Cortex of kidney (tissue), 1 donor: ENCODE measurements at places on chromosomes 4 and X.

GRCh38 chr4:27176400-27176799 lies 315.8 kb downstream of the STIM2 start:
- DNase-seq = no peak

GRCh38 chr4:74397748-74398426 lies 32.9 kb downstream of the EREG start:
- no peak for DNase-seq

DNA sequence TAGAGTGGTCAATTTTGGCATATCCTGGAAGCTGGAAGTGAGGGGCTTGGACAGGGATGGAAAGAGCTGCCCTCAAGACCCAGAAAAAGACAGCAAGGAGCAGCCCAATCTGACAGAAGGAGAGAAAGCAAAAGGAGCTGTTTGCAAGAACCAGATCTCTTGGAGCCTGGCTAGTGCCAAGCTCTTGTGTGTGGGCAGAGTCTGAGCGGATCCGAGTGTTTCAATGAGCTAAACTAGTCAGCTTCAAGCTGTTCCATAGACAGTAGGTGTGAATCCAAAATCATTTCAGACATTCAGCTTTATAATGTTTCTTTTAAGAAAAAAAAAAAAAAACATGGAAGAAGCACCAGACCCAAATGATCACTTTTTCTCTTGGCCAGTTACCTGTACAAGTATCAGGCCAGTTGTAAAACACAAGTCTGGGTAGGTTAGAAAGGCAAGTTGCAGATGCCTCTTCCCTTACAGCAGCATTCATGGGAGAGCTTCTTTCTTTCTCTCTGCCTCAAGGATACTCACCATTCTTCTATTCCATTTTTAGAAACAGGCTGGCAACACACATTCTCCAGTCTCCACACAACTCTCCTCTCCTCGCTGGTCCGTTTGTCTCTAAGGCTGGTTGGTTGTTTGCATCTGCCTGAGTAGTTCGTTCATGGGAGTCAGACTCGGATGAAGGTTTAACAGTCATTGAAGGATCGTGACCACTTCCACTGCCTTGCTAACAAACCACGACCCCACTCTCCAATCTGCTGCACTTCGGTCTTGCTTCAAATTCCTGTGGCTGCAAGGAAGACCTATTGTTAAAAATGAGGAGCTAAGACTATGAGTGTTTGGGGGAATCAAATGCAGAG lies 105.2 kb upstream of the GATB start:
- DNase-seq = no peak

GRCh38 chrX:132258509-132258908 lies 39.3 kb upstream of the RAP2C start:
- DNase-seq = no peak

- DNase-seq = no peak
Observed at GRCh38 chr4:1792832-1793495, at the start of gene FGFR3. TSS of gene FGFR3 (plus strand) at chr4:1793293. CDS start at chr4:1793935, 642 bp downstream.

DNA sequence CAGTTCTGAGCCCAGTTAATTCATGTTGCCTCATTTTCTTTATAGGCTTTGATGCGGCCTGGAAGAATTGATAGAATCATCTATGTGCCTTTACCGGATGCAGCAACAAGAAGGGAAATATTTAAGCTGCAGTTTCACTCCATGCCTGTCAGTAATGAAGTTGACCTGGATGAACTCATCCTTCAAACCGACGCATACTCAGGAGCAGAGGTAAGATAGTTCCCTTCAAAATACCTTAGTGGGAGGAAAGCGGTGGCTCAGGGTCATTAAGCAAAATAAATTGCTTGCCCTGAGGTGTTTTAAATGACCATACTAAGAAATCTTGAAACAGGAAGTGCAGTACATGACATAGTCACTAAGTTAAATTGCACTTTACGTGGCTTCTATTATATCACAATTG lies 140.6 kb upstream of the SPRY1 start:
- DNase-seq = no peak

DNA sequence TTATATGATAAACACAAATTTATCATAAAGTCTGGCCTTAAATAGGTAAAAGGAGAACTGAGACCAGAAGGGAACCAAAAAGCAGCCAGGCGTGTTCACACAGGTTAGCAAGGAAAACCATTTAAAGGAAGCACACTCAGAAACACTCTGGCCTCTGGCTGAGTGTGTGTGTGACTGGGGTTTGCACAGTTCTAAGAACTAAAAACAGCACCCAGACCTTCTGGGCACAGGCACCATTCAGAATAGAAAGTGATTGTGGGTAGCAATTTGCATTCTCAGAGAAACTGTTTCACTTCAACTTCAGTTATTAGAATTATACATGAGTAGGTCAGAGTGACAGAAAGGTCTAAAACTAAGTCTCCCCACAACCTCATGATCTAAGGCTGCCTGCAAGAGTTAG lies 10.0 kb downstream of the GPR82 start:
- no peak for DNase-seq

DNA sequence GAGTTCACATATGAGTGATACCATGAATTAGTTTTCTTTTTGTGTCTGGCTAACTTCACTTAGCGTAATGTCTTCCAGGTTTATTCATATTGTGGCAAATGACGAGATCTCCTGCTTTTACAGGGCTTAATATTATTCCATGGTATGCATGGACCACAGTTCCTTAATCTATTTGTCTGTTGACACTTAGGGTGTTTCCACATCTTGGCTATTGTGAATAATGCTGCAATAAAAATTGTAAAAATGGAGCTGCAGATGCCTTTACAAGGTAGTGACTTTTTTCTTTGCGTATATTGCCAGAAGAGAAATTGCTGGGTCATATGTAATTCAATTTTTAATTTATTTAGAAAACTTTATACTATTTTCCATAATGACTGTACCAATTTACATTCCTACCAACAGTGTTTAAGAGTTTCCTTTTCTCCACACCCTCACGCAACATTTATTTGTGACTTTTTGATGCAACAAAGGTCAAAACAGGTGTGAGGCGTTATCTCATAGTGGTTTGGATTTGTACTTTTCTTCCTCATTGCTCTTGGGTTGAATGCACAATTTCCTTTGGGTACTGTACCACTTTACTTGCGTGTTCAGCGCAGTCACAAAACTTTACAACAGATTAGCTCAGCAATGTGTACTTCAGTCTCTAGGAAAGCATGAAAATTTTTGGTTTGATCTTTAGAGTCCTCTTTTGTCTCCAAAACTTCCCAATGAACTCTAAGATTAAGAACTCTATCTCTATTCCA lies 240.8 kb downstream of the PPARGC1A start:
- DNase-seq = no peak

DNA sequence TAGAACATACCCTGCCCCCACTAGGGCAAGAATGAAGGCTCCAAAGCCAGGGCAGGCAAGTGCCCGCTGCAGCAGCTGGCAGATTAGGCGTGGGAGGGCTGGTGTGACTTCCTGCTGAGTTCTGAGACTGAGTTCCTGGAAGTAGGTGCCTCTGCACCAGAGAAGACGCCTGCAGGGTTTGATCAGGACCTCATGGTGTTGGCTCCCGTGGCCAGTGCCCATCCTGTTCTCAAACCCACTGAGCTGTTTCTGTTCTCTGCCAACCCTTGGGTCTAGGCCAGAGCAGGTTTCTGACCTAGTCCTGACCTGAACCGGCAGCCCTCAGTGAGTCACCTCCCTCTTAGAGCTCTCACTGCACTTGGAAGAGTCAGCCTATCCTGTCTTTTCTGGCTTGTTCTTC lies 220.7 kb downstream of the HS6ST2 start:
- DNase-seq = no peak

DNA sequence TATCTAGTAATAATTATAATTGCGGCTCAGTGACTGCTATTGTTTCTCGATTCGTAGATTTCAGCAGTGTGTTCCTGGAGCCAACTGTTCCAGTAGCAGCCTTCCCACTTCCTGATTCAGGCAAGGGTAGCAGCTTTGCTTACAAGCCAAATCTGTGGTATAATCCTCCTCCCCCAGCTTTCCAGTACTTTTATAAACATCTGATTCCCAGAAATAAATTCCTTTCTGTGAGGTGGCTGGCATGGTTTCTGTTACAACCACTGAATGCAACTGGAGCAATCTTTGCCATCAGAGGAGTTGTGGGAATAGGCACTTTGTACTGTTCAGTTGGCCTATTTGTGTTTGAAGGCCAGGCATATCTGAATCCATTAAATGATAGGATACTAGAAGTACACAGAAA lies 80.0 kb downstream of the GLRA3 start:
- DNase-seq = no peak

DNA sequence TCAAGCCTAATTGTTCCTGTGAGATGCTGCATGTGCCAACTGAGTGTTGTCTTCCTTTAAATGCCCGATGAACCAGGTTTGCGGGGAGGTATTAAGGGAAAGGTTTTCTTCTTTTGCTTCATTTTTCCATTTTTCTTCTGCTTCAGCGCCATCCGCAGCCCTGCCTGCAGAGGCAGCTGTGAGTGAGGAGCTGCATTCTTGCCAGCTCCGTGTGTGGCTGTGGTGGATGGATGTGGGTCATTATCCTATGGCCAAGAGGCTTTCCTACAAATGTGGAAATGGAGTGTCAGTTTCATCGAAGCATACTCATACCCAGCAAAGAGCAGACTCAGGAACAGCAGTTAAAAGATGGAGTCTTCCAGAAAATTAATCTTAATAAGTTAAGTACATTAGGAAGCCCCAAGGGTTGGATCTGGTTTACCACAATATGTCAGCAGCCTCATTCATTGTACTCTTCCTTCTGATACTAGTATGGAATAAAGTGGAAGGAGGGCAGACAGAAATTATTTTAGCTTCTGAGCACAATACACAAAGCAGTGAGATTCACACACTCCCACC lies 37.6 kb downstream of the TNIP3 start:
- DNase-seq = no peak

DNA sequence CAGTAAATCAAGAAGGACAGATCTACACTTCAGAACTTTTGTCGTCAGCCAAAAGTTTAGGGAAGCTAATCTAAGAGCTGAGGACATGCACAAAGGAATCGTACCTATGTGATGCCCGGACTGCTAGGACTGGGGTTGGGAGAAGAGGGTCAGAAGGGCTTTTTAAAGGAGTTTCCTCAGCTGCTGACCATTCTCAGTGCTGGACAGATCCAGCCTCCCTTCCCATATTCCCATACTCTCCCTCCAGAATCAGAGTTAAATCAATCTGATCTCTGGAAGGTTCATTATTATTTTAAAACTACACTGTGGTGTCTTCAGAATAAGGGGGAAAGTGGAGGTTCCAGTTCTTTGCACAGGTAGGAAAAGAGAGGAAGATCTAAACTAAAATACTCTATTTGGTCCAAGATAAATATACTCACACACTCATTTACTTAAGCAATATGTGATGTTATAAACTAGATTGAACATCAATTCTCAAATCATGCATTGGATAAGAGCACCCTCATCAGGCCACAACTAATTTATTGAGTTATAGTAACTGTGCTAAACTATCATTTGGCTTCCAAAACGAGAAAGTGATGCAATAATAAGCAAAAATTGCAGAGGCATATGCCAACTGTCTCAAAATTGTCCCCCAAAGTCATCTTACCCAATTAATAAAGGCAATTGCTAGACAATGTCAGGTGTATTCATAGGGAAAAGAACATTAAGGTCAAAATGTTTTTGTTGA lies 124.7 kb downstream of the HNRNPD start:
- DNase-seq = no peak

GRCh38 chr4:140870427-140870826 lies 114.2 kb upstream of the TBC1D9 start:
- no peak for DNase-seq

DNA sequence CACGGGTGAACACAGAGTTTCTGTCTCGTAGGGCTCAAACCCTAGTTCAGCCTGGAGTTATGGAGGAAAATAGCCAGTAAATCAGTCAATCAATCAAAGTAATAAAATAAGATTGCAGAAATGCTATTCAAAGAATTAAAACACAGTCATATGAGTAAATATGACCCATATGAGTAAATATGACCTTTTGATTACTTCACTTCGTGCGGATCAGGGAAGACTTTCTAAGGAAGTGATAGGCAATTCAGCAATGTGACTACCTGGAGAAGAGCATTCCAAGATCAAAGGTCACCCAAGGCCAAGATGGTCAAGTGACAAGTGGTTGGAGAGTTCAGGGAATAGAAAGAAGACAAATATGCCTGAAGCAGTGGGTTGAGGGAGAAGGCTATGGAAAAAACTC lies 722.6 kb downstream of the ADGRL3 start:
- no peak for DNase-seq

DNA sequence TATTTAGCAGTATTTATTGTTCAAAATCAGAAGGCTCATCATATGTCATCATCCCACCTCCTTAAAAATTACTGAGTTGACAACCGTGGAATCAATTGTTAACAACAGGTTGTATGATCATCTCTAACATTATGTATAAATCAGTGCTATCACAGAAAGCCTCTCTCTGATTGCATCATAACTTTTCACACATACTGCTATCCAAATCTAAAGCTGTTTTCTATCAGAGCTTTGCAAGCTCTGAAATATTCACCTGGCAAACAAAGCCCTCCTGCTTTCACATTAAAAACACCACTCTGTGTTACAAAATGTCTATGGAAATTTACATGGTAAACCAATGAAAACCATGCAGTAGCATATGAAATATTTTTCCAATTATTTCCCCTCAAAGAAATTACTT lies 310.0 kb downstream of the PDGFC start:
- DNase-seq = no peak

- DNase-seq = no peak
Observed at GRCh38 chrX:3651277-3651676, 62.2 kb downstream of the PRKX start.

DNA sequence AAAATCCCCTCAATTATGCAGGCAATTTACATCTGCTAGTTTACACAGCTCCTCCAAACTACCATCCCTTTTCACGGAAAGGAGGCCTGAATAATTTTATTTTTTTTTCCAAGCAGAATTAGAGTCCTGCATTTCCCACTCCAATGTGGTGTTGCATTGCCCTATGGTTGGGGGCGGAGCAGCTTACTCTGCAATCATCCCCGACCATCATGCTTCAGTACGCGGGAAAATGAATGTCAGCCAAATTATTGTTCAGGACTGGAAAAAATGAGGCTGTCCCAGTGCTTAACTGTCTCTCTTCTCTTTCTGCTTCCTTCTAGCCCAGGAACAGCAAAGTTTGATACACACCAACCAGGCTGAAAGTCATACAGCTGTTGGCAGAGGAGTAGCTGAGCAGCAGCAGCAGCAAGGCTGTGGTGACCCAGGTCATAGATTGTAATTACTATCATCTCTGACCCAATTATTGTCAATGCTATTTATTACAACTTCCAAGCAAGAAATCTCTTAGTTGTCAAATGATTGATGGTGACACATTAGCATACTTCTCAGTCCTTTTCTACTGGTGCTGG lies 28.3 kb downstream of the MMRN1 start:
- no peak for DNase-seq

GRCh38 chr4:79015411-79015810 lies 76.2 kb upstream of the PAQR3 start:
- no peak for DNase-seq

DNA sequence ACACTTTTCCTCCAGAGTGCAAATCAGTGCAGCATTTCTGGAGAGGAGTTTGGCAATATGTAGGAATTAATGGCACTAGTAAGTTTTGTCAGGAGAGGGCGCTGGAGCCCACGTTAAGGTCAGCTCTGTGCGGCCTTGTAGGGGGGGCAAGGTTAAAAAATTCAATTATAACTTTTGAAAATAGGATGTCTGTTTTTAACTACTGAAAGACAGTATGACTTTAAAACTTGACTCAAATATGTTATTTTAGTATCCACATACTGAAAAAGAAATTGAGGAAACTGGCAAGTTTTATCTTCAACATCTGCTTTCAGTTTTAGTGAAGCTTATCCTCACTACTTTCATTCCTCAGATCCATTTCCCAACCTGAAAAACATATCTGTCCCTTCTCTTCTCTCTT lies 30.9 kb upstream of the HSD17B13 start:
- no peak for DNase-seq
